ENCODE measurements at places on chromosomes 11 and 22.

- no peak for DNase-seq
Observed at GRCh38 chr11:15180212-15180792, 65.6 kb downstream of the INSC start.

GRCh38 chr22:28791841-28792490 lies 8.4 kb downstream of the XBP1 start:
- DNase-seq = no peak

- DNase-seq = no peak
Observed at GRCh38 chr11:35139722-35140282, 831 bp downstream of the CD44 start.

DNA sequence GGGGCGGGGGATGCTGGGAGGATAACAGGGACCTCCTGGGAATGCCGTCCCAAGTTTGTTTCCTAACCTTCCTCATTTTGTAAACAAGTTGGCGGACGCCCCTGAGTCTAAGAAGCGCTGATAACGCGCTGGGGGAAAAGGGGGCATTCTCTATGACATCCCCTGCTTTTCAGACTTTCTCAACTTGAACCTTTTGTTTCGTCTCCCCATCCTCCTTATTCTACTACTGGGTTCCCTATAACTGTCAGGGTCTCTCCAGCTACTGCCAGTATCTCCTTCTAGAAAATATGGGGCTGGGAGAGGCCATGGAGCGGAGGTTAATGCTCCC lies 654 bp downstream of the TMEM86A start:
- DNase-seq = no peak

DNA sequence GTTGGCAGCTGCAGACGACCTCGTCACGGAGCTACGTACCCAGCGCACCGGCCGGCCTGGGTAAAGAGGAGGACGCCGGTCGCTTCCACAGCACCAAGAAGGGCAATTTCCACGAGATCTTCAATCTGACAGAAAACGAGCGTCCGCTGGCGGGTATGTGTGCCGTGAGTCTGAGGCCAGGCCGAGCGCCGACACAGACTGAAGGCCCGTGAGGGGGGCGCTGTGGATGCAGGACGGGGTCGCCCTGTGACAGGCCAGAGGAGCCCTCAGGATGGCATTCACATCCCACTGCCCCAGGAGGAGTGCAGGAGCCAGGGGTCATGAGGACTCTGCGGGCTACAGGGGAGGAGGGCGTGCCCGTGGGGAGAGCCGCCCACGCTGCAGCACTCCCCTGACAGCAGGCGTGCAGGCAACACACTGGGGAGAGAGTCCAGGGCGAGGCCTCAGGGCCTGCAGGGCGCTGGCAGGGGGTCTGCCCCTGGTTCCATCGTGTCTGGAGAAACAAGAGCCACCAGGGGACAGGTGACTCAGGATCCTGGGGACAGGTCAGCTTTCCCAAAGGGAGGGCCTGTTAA lies 53.6 kb downstream of the GRAMD4 start:
- no peak for DNase-seq
